Activated T-cell treated with anti-CD3 and anti-CD28 coated beads, Interleukin-2, amount 50 U/mL, for 72 hours (primary cell): ENCODE measurements at places on chromosomes 4 and X. TPM values are rescaled to one million over a fixed set of nuclear protein-coding genes. Genes with fewer than 3 reads are reported as not detected.

The TGIF2LX gene
- total RNA-seq = not detected

DNA sequence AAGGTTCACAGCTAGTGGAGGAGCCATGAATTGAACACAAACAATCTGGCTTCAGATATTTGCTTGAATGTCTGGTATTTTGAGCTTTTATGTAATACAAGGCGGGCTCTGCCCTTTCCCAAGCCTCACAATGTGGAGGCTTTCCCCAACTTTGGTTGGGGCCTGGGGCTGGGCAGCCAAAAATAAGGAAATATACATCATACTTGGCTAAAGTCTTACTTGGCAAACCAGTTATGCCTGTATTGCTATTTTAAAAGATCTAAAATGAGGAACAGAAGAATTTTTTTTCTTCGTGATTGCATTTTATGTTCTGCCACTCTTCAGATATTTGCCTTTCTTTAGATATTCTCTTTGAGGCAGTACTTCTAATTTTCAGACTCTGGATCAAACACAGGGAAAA lies 26.1 kb downstream of the ARFIP1 start:
- no peak for DNase-seq

GRCh38 chr4:108378164-108378563 lies 209.4 kb upstream of the LEF1 start:
- DNase-seq = no peak

DNA sequence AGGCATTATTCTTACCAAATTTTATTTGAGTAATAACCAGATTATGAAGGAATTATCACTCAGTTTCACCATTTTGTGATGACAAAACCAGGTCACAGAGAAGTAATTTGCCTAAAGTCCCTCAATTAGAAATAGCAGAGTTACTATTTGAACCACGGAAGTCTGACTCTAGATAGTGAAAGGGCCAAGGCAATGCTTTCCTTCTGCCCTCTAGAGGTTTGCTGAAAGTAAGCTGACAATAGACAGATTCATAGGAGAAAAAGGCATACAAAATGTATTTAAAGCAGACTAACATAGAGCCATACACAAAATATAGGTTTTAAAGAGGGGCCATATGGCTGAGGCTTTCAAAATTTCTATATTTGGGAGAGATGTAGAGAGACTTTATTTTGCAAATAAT lies 43.1 kb downstream of the CXXC4 start:
- no peak for DNase-seq

GRCh38 chrX:119817130-119817690 lies 25.8 kb upstream of the RPL39 start:
- no peak for DNase-seq

DNA sequence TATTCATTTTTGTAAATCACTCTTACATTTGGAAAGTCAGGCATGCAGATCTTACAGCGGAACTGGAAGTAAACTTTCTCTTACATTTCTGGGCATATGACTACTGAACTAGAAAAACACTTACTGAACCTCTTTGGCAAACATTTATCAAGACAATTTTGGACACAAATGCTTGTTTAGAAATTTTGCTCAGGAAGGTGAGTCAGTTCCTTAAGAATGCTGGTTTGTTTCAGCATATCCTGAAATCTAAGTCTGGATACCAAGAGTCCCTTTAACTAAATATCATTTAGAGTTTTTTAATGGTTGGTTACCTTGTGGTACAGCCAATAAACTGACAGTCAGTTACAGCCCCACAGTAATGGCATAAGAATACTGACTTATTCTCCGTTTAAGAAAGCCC lies 15.0 kb downstream of the SHISA3 start:
- DNase-seq = no peak

GRCh38 chr4:183445097-183445428 lies 627 bp downstream of the CDKN2AIP start:
- DNase-seq = peak; percentile 61

GRCh38 chr4:136651278-136651667 lies 881.0 kb downstream of the PCDH18 start:
- no peak for DNase-seq
